ENCODE measurements at places on chromosomes 2 and 18.

DNA sequence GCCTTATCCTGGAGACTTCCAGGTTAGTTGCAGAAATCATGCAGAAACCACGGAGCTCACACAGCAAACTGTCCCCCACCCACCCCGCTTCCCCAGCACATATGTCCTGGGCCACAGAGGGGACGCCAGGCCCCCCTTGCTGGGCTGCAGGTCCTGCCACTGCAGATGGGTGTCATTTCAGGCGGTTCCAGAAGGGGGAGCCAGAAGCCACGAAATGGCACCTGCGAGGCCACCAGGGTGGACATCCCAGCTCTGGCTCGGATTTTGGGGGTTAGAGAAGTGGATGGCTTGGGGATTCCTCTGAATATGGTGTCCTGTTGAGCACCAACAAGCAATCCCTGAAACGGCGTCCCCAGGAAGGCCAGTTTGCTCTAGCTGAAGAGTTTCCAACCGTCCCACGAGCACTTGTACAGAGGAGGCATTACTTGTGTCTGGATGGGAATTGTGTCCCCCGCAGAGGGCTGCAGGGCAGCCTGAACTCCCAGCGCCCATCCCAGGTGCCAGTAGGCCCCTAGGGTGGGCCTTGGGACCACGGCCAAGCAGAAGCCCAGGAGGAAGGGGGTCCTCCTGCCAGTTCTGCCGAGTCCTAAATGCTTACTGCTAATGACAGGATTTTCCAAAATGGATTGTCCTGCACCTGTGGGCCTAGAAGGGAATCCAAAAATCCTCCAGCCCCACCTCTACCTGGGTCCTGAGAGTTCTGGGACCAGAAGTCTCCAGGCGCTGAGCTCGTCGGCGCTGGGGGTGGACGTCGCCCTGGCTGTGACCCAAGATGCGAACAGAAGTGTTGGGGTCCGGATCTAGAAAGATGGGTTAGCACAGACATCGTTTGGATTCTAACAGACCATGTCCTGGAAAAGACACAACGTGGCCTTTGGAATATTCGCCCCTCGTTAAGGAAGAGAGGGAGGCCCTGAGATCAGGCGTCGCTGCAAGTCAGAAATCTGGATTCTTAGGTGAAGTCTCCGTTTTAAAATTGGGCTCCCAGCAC, 14.6 kb upstream of the NFATC1 start:
- DNase-seq = peak; percentile 83

DNA sequence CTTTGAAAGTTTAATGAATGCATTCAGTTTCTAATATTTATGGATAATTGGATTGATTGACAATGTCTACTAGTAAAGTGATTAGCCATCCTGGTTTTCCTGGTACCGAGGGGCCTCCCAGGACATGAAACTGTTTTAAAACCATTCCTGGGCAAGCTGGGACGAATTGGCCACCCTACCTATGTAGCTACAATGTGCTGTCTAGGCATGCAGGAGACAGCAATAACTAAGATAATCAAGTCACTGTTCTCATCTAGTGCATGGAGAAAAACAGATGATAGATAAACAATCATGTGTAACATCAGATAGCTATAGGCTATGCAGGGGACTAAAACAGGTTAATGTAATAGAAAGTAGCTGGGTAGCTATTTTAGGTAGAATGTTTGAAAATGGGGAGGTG, 67.1 kb downstream of the PMAIP1 start:
- DNase-seq = no peak

GRCh38 chr2:201999279-201999678, 34.4 kb upstream of the FZD7 start:
- no peak for DNase-seq

- DNase-seq = no peak
Measured at GRCh38 chr18:13545955-13546354, 180.4 kb downstream of the FAM210A start.

DNA sequence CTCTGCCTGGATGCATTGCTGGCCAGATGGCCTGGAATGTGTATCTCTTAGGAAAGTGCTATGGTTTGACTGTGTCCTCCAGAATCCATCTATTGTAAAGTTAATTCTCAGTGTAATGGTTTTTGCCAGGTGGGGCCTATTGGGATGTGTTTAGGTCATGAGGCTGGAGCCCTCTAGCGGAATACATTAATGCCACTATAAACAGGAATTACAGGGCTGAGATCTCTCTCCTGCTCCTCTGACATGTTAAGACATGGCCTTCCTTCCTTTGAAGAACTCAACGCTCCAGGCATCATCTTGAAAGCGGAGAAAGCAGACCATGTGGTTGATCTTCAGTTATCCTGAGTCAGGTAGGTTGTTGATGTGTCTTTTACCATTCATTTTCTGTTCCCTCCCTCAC, 276.4 kb downstream of the RPIA start:
- DNase-seq = no peak

DNA sequence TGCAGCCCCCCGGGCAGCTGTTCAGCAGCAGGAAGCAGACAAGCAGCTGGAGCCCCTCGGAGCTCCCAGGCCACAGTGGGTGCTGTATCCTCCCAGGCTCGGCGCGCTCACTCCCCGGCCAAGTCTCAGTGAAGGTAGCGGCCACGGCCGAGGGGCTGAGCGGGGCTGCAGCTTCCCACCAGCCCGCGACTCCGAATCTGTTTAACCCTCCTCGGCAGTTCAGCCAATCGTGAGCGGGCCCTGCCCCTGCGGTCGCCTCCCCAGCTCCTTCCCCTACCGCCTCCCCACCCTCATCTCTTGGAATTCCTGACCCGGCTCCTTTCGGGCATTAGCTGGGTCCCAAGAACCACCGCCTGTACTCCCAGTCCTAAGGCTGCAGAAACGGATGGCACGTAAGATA, at the start of gene RESP18:
TSS of gene RESP18 (minus strand) at position 203 of the 400 bp plus-strand sequence.
- no peak for DNase-seq

DNA sequence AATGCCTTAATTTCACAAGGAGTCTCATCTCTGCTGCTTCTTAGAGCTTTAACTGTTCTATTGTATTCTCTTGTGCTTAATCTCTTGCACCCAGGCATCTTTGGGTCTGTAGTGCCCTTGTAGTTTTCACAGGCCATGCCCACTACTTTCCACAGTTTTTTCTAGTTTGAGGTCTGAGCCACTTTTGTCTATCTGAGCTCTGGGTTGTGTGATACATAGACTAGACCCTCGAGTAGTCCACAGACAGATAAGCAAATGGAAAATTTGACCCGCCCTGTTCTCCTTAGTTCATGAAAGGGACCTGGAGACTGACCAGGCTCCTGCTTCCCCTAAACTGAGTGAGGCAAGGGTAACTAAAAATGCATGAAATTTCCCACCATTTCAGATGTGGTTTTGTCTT, 466.8 kb upstream of the ZEB2 start:
- no peak for DNase-seq

- DNase-seq = no peak
Measured at GRCh38 chr2:86319700-86320580, 17.5 kb downstream of the REEP1 start.

GRCh38 chr2:188746727-188747126, 227.4 kb upstream of the COL3A1 start:
- no peak for DNase-seq

DNA sequence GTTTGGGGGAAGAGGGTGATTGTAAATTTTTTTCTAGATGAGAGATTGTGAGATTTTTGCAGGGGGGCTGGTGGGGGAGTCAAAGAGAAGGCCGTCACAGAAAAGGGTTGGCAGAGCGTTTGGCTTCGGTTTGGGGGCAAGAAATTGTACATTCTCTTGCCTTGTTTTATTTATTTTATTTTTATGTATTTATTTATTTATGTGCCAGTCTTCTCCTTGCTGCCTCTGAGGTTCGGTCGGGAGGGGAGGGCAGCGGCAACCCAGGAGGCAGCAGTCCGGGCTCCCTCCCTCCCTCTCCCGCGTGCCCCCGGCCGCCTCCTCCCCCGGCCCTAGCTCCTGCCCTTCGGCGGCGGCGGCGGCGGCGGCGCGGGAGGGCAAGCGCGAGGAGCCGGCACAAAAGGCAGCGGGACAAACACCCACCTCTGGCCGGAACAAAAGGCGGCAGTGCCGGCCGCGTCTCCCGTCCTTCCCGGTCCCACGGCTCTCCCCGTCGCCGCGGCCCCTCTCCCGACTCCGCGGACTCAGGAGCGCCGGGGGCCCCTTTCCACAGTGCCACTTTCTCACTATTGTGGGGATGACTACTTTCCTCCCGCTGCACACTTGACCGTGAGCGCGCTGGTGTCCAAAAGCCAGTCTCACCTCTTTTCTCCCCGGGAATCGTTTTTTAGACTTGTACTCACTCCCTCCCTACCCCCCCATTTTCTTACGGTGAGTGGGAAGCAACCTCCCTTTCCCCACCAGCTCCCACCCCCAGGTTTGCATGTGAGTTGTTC, 1.2 kb downstream of the BCL11A start:
- no peak for DNase-seq

DNA sequence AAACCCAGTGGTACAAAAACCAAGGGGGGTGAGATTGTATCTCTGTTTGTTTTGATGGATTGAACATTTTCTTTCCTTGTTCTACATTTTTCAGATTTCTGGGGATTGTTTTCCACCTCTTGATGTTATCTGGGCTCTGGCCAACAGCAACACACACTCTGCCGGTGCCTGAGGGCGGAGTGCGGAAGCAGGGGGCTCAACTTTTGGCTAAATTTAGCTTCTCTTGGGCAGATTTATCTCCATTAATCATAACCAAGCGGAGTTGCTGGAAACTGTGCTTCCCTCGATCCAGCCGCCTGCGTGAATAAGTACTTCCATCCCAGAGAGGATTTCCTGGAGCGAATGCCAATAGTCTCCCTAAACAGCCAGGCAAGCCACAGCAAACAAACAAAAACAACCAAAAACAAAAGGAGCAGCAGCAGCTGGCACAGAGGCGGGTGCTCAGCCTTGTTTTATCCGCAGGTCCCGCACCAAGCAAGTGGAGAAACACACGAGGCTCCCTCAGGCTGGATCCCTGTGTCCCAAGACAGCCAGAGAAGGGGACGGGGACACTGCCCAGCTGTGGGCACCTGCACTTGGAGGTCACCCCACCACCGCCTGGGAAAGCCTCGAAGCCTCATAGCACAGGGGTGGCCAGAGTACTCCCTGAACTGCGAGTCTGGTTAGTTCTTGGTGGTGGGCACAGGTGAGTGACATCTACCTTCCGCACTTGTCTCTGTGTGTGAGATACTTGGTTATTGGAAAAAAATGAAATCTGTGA, 143.4 kb downstream of the NDUFA10 start:
- DNase-seq = no peak

DNA sequence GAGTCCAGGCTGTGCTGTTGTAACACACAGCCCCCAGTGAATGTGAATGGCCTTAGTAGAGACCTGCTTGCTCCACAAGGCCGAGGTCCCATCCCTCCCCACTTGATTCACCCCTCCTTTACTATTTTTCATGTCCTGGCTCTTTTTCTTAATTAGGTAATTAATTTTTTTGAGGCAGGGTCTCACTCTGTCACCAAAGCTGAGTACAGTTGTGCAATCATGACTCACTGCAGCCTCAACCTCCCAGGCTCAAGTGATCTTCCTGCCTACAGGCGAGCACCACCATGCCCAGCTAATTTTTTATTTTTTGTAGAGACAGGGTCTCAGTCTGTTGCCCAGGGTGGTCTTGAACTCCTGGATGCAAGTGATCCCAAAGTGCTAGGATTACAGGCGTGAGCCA, 19.3 kb downstream of the FBLN7 start:
- DNase-seq = no peak

DNA sequence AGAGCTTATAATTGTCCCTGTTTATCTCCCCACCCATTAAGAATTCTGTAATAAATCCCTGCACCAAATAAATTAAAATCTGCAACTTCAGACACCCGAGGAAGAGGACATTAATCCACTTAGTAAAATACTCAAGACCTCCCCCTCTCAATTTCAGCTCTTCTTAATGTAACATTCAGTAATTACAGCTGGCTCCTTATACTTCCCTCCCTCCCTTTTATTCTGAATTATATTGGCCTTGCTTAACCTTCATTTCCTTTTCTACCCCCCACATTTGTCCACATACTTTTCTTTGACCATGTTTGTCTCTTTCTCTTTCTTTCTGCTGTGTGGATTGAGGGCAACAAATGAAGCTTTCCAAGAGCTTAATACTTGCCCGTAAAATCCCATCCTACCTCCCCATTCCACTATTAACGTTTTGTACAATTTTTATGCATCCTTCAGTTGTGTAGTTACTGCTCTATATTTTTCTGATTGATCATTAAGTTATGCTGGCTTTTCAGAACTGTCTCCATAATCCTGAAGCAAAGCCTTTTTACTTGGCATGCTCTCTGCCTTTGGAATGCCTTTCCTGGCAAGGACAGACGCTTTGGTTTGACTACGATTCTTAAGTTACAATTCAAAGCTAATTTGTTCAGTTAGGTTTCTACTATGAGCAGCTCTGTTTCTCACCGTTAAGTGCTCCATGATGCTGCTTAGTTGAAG, 580.1 kb downstream of the ZEB2 start:
- no peak for DNase-seq
